ENCODE measurements at places on chromosomes 11 and 22.

- DNase-seq: no peak
These were observed 289.1 kb upstream of the ISX start for GRCh38 chr22:34776817-34777216.

DNA sequence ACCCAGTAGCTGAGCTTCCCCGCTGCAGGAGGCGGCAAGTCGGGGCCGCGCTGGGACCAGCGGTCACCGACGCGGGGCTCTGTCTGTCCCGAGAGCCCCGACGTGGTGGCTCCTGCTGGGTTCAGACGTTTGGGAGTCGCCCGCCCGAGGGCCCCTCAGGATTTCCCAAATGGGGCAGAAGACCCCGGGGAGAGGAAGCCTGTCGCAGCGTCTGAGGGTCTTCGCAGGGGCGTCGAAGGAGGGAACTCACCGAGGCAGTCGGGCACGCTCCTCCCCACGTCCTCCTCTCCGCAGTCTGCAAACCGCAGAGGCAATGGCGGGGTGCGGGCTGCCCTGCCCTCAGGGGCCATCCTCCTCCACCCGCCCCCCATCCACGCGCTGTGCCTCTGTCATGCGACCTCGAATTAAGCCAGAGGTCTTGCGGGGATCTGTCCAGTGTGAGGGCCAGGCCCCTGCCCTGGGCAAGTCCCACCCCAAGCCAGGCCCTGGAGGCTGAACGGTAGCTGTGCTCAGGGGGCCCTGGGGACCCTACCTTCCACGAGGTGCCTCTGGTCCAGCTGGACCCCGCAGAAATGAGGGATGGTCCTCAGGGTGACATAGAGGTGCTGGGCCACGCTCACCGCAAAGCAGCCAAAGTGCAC, 12.5 kb downstream of the IL17REL start:
- DNase-seq: no peak

- DNase-seq: no peak
These were observed 86.9 kb upstream of the ANO3 start for GRCh38 chr11:26245046-26245445.

DNA sequence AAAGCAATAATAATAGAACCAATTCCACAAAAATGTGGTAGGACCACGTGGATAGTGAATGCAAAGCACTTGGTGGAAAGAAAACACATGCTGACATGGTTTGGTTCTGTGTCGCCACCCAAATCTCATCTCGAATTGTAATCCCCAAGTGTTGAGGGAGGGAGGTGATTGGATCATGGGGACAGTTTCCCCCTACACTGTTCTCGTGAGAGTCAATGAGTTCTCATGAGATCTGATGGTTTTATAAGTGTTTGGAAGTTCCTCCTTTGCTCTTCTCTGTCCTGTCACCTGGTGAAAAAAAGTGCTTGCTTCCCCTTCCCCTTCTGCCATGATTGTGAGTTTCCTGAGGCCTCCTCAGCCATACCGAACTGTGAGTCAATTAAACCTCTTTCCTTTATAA, 421.9 kb upstream of the CADM1 start:
- DNase-seq: no peak

DNA sequence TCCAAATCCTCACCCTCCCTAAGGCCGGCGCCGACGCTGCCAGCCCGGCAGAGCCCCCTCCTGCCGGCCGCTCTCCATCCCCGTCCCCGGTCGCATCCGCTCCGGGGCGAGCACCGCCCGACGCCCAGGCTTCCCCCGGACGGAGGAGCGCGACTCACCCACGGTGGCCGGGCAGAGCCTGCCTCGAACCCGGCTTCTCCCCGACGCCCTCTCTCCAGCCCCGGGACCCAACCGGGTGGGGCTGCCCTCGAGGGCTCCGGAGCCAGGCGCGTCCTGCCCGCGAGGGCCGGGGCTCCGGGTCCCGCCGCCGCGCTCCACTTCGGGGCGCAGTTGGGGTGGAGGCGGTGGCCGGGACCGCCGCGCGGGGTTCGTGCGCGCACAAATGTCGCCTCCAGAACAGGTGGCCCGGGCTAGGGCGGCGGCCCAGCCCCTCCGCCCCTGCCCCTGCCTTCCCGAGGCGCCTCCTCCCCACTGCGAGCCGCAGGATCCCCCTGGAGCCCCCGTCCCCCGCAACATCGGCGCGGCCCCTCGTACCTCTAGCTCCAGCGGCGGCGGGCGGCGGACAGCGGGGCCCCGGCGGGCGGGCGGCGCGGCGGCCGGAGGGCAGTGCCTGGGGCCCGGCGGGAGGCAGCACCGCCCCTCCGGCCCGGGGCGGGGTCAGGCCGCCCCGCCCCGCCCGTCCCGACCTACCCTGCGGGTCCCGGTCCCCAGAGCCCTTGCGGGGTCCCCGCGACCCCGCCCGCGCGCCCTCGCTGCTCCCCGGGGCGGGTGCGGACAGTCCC, at the start of gene A4GALT:
A4GALT (minus strand) TSS at position 608 of the 782 bp plus-strand sequence. CDS start 26,919 bp downstream, outside the sequence.
- DNase-seq: no peak

DNA sequence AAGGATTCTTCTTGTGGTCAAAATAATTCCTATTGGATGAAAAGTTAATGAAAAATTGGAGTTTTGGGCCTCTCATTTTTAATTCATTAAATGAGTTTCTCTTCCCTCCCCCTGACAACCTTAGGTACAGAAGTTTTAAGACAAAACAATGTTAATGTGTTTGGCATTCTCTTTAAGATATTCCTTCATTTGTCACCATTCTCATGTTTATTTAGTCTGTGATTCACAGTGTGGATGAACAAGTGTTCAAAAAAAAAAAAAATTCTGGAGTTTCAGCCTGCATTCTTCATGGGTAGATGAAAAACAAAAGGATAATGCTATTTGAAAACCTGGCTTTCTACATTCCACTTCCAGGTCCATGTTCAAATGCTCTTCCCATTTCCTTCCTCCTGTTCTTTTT, 172.6 kb upstream of the LUZP2 start:
- DNase-seq: no peak

- no peak for DNase-seq
These were observed 317.9 kb downstream of the TMEM135 start for GRCh38 chr11:87355596-87355995.

GRCh38 chr11:128394431-128395089, 192.8 kb downstream of the ETS1 start:
- no peak for DNase-seq

DNA sequence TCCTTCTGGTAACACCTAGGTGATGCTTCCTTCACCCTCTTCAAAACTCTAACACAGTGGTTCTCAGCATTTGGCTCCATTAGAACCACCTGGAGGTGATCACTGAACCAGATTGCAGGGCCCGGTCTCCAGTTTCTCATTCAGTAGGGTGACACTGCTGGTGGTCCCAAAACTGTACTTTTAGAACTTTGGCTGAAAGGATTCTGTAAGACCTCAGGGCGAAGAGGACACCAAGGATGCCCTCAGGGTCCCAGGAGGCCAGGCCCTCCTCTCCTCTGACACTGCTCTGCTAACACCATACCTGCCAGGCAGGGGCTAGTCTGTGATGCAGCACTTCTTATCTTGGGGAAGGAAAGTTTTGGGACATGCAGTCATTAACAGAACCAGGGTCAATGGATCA, 9.0 kb downstream of the VSTM5 start:
- no peak for DNase-seq

- DNase-seq: no peak
These were observed 155.5 kb downstream of the SHANK2 start for GRCh38 chr11:71096751-71097388.

- DNase-seq: no peak
These were observed 802.7 kb downstream of the METTL15 start for GRCh38 chr11:28910926-28911325.

GRCh38 chr11:125190566-125190965, 26.0 kb downstream of the PKNOX2 start:
- no peak for DNase-seq

- no peak for DNase-seq
These were observed 27.8 kb downstream of the P4HA3 start for GRCh38 chr11:74283580-74284180.

DNA sequence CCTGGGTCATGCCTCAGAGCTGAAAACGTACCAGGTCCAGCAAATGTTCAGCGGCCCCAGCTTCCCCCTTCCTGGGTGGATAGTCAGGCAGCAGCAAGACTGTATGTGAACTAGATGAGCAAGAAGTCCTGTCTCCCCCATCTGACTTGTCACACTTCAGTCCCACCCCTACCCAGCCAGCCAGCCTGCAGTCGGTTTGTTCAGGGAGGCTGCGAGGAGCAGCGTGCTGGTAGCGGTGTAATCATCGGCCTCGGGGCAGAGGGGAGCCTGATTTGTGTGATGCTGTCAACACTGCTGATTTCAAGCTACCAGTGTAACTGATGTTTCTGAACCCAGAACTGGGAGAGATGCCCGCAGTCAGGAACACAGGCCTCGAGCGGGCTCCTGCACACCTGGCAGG, 9.6 kb downstream of the TMEM258 start:
- no peak for DNase-seq

DNA sequence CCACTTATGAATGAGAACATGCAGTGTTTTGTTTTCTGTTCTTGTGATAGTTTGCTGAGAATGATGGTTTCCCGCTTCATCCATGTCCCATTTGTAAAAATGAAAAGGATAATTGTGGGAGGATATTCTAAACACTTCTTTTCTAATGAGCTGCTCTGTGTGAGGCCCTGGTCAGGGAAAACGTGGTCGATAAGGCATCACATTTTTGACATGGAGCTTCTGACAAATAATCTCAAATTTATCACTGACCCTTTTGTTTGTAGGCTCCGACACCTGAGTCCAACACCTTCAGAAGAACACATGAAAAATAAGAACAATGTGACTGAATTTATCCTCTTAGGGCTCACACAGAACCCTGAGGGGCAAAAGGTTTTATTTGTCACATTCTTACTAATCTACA, at the start of gene OR4A15:
OR4A15 (plus strand) TSS at position 301 of the 400 bp plus-strand sequence; CDS start at position 301, 0 bp downstream.
- no peak for DNase-seq

- no peak for DNase-seq
These were observed 12.5 kb downstream of the NPTXR start for GRCh38 chr22:38831166-38831945.

GRCh38 chr11:61969838-61970662, 2.6 kb upstream of the FTH1 start:
- DNase-seq: no peak

- DNase-seq: no peak
These were observed 48.9 kb downstream of the ST3GAL4 start for GRCh38 chr11:126404367-126404766.

DNA sequence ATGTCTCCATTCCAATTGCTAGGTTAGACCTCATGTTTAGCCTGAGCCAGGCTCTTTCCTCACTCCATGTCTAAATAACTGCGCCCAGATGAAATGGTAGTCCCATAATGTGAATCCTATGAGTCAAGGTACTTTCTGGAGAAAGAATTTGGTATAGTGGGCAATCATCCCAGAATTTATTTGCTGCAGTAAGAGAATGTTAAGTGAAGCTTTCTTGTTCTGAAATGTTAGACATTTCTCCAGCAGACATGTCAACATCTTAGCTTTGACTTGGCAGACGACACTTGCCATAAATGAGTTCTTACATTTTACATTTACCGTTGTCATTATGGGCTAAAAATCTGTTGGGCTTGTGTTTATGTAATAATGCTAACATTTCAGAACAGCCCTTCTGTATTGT, 165.2 kb downstream of the PGR start:
- DNase-seq: no peak

DNA sequence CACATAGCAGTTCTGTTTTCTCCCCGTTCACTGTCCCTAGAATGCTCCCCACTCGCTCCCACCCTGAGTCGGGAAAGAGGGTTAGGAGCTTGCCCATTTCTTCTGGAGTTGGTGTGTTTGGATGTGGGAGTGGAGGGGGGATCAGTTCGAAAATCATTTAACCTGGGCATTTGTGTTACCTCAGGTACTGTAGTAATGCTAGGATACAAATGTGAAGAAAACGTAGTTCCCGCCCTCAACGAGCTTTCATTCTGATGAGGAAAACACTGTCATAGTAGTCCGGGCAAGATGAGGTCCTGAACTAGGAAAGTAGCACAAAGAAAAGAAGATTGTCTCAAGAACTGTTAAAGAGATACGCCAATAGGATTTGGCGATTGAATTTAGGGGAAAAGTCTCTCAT, 539 bp downstream of the SDHD start:
- DNase-seq: no peak

GRCh38 chr11:65381716-65382032, 772 bp downstream of the SLC25A45 start:
- no peak for DNase-seq

DNA sequence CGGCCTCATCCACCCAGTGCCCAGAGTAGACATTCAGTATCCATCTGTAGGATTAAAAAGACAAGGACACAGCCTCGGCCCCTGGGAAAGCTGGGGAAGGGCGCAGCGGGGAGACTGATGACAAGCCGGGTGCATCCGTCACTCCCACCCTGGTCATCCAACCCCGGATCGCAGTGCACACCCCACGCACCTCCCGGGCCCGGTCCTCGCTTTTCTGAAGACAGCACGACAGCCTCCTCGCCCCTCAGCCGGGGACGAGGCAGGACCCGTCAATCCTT, 1.1 kb downstream of the FCHSD2 start:
- no peak for DNase-seq
